Stimulated activated naive B cell treated with anti-CD40 and anti-IgM and Interleukin-4, amounts not matched to agents 10 μg/mL and 1 μg/mL and 100 μg/mL, for 72 hours (primary cell): ENCODE measurements at places on chromosomes 11 and 22.

GRCh38 chr11:47234669-47235100, 13.9 kb downstream of the ACP2 start:
- peak overlapping the region; percentile 68 for H3K27ac ChIP-seq
- H3K4me1 ChIP-seq: peaks cover 19% of the 10 kb centered on the region
- DNase-seq: no peak
- H3K27me3 ChIP-seq: no peaks in the 10 kb centered on the region
- peaks cover 70% of the 10 kb centered on the region for H3K36me3 ChIP-seq

DNA sequence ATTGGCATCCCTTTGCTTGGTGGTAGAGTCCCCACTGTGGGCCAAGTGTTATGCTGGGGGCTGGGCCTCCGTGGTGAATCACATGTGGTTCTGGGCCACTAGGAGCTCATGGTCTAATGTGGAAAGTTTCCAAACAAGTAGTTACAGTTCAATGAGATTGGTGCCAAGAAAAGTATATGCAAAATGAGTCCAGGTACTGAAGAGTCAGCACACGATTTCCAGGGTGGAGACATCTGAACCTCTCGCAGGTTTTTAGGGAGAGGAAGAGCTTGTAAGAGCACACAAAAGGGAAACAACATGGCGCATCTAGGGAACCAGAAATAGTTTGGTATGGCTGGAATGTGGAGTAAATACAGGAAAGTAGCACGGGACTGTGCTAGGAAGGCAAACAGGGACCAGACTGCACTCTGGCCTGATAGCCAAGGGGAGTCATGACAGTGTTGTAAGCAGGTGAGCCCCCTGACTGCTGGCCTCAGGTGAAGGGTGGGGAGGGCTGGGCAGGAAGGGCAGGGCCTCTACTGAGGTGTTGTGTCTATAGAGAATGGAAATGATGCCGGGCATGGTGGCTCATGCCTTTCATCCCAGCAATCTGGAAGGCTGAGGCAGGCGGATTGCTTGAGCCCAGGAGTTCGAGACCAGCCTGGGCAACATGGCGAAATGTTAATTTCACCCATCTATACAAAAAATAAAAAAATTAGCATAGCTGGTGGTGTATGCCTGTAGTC, 12.6 kb downstream of the POLR2F start:
- peaks cover 6% of the 10 kb centered on the region for H3K4me1 ChIP-seq
- no peak for DNase-seq
- no peak overlapping the region for H3K27ac ChIP-seq
- H3K27me3 ChIP-seq: no peaks in the 10 kb centered on the region
- H3K36me3 ChIP-seq: peaks cover 45% of the 10 kb centered on the region

DNA sequence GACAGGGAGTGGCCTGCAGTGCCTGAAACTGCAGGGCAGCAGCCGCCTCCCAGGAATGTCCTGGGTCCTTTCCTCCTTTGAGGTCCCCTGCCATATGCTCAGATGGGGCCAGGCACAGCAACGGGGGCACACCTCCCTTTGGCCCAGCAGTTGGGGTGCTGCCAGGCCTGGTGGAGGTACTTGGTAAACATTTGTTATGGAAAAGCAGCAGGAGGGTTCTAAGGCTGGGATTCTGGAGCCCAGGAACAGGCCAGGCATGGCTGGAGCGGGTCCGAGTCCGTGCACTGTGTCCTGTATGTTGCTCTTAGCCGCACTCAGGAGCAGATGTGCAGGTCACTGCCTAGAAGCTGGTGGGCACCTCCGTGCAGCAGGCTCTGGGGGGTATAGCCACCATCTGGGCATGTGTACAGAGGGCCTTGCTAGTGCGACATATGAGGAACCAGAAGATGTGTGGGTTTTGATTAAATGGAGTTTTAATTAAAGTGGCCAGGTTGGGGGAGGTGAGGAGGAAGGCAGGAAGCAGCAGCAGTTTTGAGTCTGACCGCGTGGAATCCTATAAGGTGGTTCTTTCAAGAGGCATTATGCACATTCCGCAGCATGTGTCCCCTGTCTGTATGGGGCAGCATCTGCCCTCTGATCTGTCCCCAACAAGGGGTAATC, 1.5 kb downstream of the ADORA2A start:
- peaks cover 16% of the 10 kb centered on the region for H3K36me3 ChIP-seq
- peak overlapping the region; percentile 93 for H3K4me3 ChIP-seq
- no peak for DNase-seq
- H3K27me3 ChIP-seq: no peaks in the 10 kb centered on the region
- H3K27ac ChIP-seq: peak overlapping the region; percentile 97
- peaks cover 71% of the 10 kb centered on the region for H3K4me1 ChIP-seq

GRCh38 chr11:45193695-45194094, 47.3 kb downstream of the PRDM11 start:
- DNase-seq: no peak
- H3K4me1 ChIP-seq: no peaks in the 10 kb centered on the region
- H3K36me3 ChIP-seq: peaks cover 24% of the 10 kb centered on the region
- no peaks in the 10 kb centered on the region for H3K27me3 ChIP-seq
- H3K4me3 ChIP-seq: no peak overlapping the region
- no peak overlapping the region for H3K27ac ChIP-seq

- H3K4me3 ChIP-seq: no peak overlapping the region
- no peaks in the 10 kb centered on the region for H3K36me3 ChIP-seq
- no peaks in the 10 kb centered on the region for H3K27me3 ChIP-seq
- no peak overlapping the region for H3K27ac ChIP-seq
- DNase-seq: no peak
Measured at GRCh38 chr22:16957781-16958180, 50.2 kb downstream of the GAB4 start.

- H3K27me3 ChIP-seq: no peaks in the 10 kb centered on the region
- no peak overlapping the region for H3K4me3 ChIP-seq
- DNase-seq: no peak
- H3K4me1 ChIP-seq: peaks cover 2% of the 10 kb centered on the region
Measured at GRCh38 chr22:41367680-41368542, 13.8 kb upstream of the TEF start.

DNA sequence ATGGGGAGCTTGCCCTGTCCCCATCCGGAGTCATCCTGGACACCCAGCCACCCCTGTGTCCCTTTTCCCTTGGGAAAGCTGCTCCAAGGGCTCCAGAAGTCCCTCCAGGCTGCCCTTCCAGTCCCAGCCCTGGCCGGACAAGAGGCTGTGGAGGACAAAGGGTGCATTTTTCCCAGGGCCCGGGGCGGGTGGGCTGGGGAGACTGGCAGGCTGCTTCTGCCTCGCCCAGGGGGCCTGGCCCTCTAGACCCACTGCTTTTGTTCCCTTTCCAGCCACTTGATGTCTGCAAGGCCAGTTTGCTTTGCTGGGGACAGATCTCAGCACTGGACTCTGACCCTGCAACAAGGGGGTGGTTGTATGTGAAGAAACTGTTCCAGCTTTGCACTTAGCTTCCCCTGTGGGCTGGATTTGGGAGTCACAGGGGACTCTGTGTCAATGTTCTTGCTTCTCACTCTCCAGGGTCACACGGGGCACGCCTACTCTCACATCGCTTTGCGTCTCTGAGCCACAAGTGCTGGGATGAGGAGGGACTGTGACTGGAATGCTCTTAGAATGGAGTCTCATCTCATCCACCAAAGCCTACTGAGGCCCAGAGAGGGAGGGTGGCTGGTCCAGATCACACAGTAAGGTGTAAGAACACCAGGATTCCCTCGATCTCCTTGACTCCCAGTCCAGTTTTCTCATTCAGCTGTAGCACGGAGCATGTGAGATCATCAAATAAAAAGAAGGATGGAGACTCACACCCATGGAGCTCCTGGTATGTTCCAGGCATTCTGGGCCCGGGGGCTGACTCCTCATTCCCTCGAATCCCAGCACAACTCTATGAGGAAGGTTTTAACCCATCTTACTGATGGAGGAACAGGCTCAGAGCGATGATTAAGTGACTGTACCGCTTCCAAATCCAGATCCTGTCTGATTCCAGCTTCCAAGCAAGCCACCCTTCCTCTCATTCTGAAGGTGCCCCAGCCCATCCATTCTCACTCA, 59.9 kb downstream of the FBXO7 start:
- peaks cover 5% of the 10 kb centered on the region for H3K4me1 ChIP-seq
- peaks cover 34% of the 10 kb centered on the region for H3K27me3 ChIP-seq
- DNase-seq: no peak
- H3K36me3 ChIP-seq: peaks cover 5% of the 10 kb centered on the region

- H3K27me3 ChIP-seq: peaks cover 7% of the 10 kb centered on the region
- H3K4me1 ChIP-seq: no peaks in the 10 kb centered on the region
- H3K4me3 ChIP-seq: no peak overlapping the region
- no peaks in the 10 kb centered on the region for H3K36me3 ChIP-seq
- DNase-seq: no peak
Measured at GRCh38 chr11:35927682-35928081, 16.2 kb upstream of the LDLRAD3 start.

DNA sequence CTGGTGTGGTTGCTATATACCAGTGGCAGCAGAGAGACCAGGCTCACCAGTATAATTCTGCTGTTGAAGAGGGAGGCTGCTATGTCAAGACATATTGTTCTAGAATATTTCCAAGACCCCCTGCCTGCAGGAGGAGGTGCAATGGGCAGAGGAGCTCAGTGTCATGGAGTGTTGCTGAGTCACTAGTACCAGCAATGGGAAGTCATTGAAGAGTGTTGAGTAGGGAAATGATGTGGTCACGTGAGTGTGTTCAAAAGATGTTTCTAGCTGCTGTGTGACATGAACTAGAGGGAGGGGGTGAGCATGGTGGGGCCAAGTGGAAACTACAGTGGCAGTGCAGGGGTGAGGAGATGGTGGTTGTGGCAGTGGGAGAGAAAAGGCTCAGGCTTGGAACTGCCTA, 76.3 kb upstream of the BIRC3 start:
- no peaks in the 10 kb centered on the region for H3K36me3 ChIP-seq
- H3K27ac ChIP-seq: no peak overlapping the region
- DNase-seq: no peak
- peaks cover 18% of the 10 kb centered on the region for H3K27me3 ChIP-seq
- peaks cover 4% of the 10 kb centered on the region for H3K4me1 ChIP-seq
- no peak overlapping the region for H3K4me3 ChIP-seq

GRCh38 chr11:115869780-115870431, 365.7 kb upstream of the CADM1 start:
- DNase-seq: no peak
- no peaks in the 10 kb centered on the region for H3K36me3 ChIP-seq
- H3K4me1 ChIP-seq: peaks cover 15% of the 10 kb centered on the region

- H3K27me3 ChIP-seq: no peaks in the 10 kb centered on the region
- H3K4me3 ChIP-seq: peak overlapping the region; percentile 82
- peaks cover 61% of the 10 kb centered on the region for H3K4me1 ChIP-seq
- peaks cover 48% of the 10 kb centered on the region for H3K36me3 ChIP-seq
Measured at GRCh38 chr22:39529487-39529851, 3.1 kb downstream of the RPS19BP1 start.

- H3K27me3 ChIP-seq: peaks cover 5% of the 10 kb centered on the region
- H3K27ac ChIP-seq: no peak overlapping the region
- no peak overlapping the region for H3K4me3 ChIP-seq
- no peak for DNase-seq
- no peaks in the 10 kb centered on the region for H3K36me3 ChIP-seq
Measured at GRCh38 chr22:32665676-32666075, 135.8 kb upstream of the TIMP3 start.

- no peak overlapping the region for H3K4me3 ChIP-seq
- H3K27me3 ChIP-seq: peaks cover 5% of the 10 kb centered on the region
- no peaks in the 10 kb centered on the region for H3K36me3 ChIP-seq
- H3K4me1 ChIP-seq: peaks cover 11% of the 10 kb centered on the region
Measured at GRCh38 chr11:8196749-8197148, 27.9 kb upstream of the RIC3 start.

DNA sequence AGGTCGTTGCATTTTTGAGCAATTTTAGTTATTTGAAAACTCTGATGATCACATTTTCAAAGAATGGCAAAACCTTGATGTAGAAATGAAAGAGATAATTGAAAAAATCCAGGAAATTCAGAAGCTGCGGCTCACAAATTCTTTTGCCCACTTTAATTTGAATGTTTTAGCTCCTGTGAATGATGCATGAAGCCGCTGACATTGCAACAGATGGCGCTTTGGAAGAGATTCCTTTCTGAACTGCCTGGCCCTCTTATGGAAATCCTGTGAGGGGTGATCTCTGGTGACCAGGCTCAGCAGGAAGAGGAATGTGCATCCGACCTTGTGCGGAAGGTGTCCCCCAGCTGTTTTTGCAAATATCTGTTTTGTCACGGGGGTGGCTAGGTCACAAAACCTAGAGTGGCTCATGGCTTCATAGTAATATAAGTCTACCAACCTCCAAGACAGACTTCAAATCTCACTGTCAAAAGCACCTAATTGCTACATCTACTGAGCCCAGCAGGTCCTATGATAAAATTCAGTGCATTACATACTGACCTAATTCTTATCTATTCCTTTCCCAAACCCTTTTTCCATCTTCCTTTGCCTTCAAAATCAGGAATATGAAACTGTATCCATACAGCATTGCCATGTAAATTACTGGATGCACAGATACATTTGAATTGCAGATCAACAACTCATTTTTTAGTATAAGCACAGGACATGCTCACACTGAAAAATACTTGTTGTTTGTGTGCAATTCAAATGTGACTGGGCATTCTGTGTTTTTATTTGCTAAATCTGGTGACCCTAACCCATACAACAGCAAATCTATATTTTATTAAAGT, 412.7 kb downstream of the ETS1 start:
- H3K27me3 ChIP-seq: peaks cover 4% of the 10 kb centered on the region
- peaks cover 3% of the 10 kb centered on the region for H3K4me1 ChIP-seq
- no peak for DNase-seq
- no peaks in the 10 kb centered on the region for H3K36me3 ChIP-seq

- no peak for DNase-seq
- H3K27ac ChIP-seq: peak overlapping the region; percentile 16
- no peak overlapping the region for H3K4me3 ChIP-seq
- H3K4me1 ChIP-seq: peaks cover 18% of the 10 kb centered on the region
Measured at GRCh38 chr22:45788522-45788921, 116.9 kb downstream of the ATXN10 start.

- no peak for DNase-seq
- peaks cover 44% of the 10 kb centered on the region for H3K36me3 ChIP-seq
- no peak overlapping the region for H3K4me3 ChIP-seq
- H3K4me1 ChIP-seq: no peaks in the 10 kb centered on the region
- no peaks in the 10 kb centered on the region for H3K27me3 ChIP-seq
Measured at GRCh38 chr11:62150887-62151736, 27.3 kb downstream of the INCENP start.
